Kidney glomerular epithelial cell (primary cell): ENCODE measurements at places on chromosomes 1 and 21.

- DNase-seq: no peak
Observed at GRCh38 chr1:153670257-153670858, 435 bp downstream of the ILF2 start.

DNA sequence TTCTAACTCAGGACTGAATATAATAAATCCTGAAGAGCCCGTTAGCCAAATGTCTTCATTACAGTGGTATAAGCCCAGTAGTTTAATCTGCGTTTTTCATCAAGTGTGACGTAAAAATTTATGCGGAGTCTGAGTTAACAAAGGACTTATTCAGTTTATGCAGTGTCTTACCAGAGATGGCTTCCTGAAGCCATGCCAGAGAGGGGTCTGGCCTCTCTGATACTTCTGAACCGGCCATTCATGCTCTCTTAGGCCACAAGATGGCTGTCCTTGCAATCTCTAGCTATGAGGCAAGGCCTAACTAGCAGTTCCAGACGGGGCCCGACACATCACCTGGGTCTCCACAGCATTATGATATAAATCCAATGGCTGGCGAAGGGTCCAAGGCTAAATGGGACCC is 101.4 kb downstream of the TEX35 start:
- DNase-seq: no peak

GRCh38 chr1:3902111-3902511 is 2.0 kb upstream of the C1orf174 start:
- no peak for DNase-seq

GRCh38 chr1:111660204-111661150 is 40.9 kb downstream of the RAP1A start:
- no peak for DNase-seq

- no peak for DNase-seq
Observed at GRCh38 chr1:27970401-27970800, 10.6 kb downstream of the XKR8 start.

GRCh38 chr1:60292140-60292539 is 218.6 kb upstream of the C1orf87 start:
- DNase-seq: no peak

DNA sequence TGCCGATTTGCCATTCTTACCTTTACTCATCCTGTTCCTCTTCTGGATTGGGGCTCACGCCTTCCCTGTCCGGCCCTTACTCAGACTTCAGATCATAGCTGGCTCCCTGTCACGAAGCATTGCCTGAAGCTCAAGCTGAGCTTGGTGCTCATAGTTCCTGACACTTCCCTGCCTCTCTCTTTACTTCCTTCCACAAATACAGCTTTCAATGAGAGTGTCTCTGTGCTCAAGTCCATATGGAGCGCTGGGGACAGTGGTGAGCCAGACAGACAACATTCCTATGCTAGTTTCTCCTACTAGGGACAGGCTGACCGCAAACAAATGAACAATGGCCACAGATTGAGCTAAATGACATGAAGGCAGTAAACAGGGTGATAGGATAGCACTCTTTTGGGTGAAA is 38.1 kb downstream of the HHAT start:
- DNase-seq: no peak

- no peak for DNase-seq
Observed at GRCh38 chr1:168466714-168467131, 77.1 kb downstream of the XCL2 start.

- no peak for DNase-seq
Observed at GRCh38 chr1:196136396-196136795, 471.8 kb downstream of the KCNT2 start.

- peak; percentile 7 for DNase-seq
Observed at GRCh38 chr1:43372172-43372571, 4.4 kb upstream of the ELOVL1 start.
